ENCODE measurements at places on chromosomes 2 and 18.

DNA sequence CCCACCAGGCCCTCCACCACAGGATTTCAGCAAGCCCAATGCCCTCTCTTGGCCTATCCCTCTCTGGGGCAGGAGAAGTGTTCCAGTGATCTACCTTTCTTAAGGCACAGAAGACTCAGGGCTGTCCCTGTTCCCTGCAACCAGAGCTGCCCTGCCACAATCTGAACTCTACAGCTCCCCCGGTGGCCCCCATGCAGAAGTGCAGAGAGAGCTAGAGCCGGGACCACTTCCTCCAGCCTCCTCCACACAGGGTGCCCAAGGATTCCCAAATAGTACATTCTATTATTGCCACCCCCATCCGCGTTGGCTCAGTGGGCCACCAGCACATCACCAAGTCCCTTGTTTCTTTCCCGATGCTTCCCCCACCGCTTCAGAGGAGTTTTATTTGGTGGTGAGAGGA lies 114.8 kb upstream of the PTPRM start:
- peak; percentile 33 for DNase-seq

DNA sequence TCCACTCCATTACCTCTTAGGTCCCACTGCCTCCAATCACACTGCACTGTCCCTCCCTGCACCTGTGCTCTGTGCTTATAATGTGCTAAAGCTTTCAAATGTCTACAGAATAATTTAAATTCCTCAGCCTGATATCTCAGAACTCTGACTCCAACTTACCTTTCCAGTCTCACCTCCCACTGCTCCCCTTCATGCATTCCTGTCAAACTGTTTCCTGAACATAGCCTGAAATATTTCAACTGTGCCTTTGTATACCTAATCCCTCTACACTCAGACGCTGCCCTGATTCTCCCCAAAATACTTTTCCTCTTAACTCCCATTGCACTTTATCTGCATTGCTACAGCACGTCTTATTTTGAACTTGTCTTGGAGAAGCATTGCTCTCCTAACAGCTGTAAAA lies 40.5 kb downstream of the CHMP3 start:
- DNase-seq: no peak

DNA sequence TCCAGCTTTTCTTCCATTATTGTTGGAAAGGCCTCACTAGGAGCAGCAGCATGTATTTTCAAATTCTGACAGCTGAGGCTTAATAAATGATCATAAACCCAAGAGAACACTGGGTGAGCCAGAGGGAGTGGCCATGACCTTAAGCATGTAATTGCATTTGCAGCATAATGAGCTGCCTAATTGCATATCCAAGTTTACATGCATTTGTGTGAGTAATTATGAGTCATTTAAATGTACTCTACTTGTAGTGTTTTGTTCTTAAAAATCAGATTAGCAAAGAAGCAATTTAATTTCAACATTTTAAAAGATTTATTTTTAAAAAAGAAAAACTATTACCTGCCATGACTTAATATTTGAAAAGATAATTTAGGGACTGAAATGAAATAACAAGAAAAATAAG lies 74.8 kb downstream of the NOL10 start:
- no peak for DNase-seq

GRCh38 chr2:95287806-95288205 lies 9.3 kb upstream of the KCNIP3 start:
- no peak for DNase-seq

DNA sequence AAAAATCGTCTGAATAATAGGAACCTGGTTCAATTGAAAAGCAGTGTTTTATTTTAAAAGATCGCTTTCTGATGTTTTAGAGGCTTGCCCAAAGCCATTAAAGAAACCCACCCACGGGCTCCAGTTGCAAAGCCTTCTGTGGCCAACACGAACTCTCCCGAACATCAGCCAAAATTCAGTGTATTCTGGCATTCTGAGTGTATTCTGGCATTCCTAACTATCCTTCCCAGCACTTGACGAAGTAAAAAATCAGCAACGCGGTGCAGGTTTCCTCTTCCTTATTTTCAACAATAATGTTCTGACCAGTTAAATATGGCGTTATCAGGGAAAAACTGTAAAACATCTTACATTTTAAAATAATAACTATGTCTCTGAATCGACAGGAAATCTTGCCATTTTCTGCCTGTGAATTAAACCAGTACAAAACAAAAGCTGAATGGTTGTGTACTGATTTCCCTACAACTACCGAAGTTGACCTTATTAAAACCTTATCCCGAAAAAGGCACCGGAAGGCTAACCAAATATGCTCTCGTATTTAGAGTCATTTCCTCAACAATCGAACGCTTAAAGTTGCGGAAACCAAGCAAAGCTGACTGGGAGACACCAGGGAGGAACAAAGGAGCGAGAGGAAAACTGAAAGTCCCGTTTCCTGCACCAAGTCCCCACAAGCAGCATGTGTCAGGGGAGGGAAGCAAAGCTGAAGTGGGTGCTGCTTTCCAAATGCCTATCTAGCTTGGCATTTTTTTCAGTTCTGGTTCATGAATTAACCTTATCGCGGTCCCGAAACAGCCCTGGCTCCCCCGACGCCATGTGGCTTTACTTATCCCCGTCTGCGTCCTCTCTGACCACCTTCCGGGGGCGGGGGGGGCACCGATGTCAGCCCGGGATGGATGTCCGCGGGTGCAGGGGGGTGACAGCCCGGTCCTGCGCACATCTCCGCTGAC lies 44.3 kb downstream of the ZNF516 start:
- peak; percentile 80 for DNase-seq

GRCh38 chr2:62178741-62179271 lies 17.1 kb upstream of the B3GNT2 start:
- DNase-seq: no peak

DNA sequence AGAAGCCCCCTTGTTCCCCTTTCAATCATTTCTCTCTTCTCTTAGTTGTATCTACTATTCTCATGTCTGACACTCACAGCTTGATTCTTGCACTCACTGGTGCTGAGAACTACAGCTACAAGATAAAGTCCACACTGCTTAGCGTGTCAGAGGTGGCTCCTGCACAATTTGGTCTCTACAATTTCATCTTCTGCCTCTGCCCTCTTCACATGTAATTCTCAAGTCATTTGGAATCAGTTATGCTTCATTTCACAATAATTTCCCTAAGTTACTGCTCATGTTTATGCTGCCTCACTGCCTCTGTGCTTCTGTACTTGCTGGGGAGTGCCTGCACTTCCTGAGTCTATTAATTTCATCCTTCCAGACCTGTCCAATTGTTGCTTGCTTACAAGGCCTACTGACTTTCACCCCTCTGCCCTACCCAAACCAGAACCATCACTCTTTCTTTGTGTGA lies 11.6 kb upstream of the NAB1 start:
- no peak for DNase-seq

DNA sequence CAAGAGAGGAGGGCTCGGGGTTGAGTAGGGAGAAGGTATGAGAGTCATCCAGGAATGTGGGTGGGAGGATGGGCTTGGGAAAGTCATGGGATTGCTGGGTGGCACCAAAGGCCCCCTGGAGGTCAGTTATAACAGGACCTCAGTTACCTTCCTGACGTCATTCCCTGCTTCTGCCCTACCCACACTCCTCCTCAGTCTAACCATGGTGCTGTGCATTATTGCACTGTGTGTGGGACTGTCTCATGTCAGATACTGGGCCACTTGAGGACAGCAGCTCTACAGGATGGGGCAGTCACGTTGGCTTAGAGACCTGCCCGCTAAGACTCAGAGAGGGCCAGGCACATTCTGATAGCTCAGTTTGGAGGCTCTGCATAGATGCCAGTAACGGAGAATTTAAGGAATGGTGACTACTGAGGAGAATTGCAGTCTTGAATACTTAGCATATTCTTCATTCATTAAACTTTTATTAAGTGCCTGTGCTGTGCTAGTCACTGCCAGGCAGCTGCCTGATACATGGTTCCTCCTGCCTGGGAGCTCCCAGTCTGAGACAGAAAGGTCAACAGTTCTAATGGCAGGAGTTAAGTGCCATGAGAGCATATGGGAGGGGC lies 90.5 kb downstream of the LAMA3 start:
- DNase-seq: no peak

- no peak for DNase-seq
Observed at GRCh38 chr18:60082790-60083189, 183.0 kb downstream of the PMAIP1 start.

GRCh38 chr2:137173463-137173862 lies 408.1 kb downstream of the THSD7B start:
- DNase-seq: no peak

GRCh38 chr2:111905990-111906735 lies 7.8 kb downstream of the MERTK start:
- no peak for DNase-seq

DNA sequence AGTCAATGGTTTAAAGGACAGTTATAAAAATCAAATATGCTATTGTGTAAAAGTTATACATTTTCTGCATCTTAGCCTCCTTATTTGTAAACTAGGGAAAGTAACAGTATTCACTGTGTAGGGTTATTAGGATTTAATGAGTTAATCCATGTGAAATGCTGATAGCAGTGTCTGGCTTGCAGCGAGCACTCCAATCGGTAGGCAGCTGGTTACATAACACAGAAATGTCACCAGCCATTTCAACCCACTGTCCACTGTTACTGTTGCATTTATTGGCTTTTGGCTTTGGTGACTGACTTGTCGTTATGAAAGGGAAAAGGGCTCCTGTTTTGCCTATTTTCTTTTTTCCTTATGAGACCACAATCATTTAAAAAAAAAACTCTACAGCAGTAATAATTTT lies 38.9 kb downstream of the ID2 start:
- DNase-seq: no peak

- no peak for DNase-seq
Observed at GRCh38 chr2:222136106-222136630, 162.6 kb downstream of the PAX3 start.

GRCh38 chr2:181466661-181467576 lies 9.7 kb downstream of the ITGA4 start:
- DNase-seq: peak; percentile 52

DNA sequence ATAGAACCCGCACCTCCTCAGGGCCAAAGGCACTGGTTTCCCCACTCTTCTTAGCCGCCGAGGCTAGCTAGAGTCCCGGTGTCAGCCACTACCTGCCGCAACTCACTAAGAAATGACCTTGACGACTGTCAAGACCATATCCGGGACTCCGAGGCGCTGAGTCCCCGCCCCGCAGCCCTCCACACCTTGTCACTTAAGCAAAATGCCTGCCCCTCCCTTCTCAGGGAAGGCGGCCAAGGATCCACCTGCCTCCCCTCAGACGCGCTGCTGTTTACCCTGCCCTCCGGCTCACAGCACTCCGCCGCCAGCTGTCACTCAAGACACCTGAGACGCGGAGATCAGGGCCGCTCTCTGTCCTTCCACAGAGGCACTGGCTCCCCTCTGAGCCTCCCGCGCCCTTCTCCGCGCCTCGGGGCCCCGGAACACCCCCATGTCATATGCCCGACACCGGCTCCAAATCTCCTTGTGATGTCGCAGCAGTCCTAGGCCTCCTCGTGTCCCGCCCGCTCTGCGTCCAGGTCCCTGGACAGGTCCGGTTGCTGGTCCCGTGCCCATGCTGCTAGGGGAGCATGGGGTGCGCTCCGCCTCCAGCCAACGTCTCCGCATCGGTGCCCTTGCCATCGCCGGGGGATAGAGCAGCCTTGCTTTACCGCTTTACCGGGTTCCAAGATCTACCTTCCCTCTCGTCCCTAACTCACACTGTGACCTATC lies 32.5 kb upstream of the REG3G start:
- DNase-seq: no peak

GRCh38 chr2:37604716-37605115 lies 66.7 kb downstream of the CDC42EP3 start:
- peak; percentile 41 for DNase-seq

- DNase-seq: no peak
Observed at GRCh38 chr18:47081578-47081977, 46.2 kb upstream of the ELOA2 start.

DNA sequence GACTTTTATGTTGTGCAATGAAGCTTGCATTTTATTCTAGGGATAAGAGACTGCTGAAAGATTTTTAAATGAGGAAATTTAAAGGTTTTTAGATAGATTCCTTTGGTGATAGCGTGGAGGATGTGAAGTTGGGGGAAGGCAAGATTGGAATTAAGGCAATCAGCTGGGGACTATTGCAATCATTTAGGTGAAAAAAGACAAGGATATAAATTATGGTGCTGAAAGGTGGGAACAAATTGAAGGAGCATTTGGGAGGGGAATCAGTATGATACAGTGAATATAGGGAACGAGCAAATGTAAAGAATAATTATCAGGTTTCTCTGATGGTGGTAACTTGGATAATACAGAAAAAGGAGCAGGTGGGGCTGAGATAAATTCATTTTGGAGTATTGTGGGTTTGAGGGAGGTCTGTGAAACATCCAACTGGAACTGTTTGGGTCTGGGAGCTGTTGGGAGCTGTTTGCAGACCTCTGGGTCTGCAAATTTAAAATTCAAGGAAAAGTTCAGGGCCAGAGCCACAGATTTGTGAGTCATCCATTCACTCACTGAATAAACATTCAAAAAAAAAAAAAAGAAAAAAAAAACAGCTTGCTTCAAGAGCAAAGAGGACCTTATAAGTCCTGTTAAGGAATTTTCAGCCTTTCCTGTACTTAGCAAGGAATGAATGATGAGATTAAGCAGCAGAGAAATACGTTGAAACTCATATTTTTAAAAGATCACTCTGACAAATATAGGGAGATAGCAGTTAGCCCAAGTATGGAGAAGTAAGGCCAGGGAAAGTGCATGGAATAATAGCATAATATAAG lies 257.5 kb upstream of the FN1 start:
- DNase-seq: peak; percentile 67

DNA sequence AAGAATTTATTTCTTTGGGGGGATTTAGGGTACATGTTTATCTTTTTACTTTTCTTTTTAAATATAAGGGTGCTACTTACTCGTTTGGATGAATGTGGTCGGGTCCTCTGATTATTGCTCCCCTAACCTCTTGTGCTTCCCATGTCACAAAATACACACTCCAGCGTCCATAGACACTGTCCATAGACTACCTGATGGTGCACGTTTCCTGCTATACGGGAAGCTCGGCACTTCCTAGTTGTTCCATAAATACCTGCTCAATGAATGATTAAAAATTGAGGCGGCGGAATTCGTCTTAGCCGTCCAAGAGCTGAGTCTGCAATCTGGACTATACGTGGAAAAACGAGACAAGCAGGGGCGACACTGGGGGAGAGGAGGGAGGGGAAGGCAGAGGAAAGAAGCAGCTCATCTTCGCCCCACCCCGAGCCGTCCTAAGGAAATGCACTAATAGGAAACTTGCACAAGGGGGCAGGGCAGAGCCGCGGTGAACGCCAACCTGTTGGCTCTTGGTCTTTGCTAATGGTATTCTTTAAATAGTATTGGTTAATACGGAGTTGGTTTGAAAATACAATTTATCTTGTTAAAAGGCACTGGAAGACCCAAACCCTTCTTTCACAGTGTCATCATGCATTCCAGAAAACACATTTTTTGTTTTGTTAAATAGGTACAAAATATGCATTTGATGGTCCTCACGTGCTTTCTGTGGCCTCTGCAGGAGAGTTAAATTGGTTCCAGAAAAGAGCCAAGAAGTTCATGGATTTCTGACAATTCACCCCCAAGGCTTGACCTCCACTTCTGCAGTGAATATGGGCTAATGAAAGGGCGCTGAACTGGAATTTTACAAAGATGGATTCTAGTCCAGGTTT lies 73.0 kb upstream of the KCTD1 start:
- peak; percentile 26 for DNase-seq

- DNase-seq: no peak
Observed at GRCh38 chr2:66567729-66568128, 132.8 kb downstream of the MEIS1 start.

GRCh38 chr2:202178346-202178958 lies 59.9 kb downstream of the SUMO1 start:
- DNase-seq: peak; percentile 56

Data from kidney capillary endothelial cell (primary cell).